ENCODE measurements at places on chromosomes 16 and 17.

DNA sequence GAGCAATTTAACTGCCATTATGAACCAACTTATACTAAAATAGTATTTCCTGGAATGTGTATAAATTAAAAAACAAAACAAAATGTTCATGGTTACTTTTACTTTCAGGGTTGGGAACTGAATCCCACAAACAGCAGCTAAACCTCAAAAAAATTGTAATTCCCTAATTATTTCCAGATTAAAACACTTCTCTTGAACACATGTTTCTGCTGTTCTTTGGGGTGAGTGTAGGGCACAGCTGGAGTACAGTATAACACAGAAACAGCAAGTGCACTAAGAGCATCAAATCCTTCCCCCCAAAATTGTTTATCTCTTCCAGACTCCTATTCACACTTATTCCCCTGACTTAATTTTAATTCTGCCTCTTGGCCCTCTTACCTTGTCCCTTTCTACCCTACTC, 56.4 kb downstream of the KANSL1 start:
- DNase-seq, result no peak

DNA sequence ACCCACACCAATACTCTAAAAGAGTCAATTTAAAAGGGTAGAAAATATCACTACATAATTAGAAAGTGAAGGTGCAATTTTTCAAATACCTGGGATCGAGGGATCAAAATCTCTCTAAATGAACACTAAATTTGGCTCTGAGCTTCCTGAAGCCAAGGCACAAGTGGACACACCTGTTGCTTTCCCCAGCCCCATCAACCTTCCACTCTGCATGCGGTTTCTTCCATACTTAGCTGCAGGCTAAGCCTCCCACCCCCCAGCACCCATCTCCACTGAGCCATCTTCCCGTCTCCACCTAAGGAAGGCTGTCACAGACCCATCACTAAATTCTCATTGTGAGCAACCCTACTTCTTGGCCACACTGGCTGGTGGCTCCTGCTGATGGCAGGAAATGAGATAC, 30.5 kb downstream of the TXNDC11 start:
- no peak for DNase-seq

DNA sequence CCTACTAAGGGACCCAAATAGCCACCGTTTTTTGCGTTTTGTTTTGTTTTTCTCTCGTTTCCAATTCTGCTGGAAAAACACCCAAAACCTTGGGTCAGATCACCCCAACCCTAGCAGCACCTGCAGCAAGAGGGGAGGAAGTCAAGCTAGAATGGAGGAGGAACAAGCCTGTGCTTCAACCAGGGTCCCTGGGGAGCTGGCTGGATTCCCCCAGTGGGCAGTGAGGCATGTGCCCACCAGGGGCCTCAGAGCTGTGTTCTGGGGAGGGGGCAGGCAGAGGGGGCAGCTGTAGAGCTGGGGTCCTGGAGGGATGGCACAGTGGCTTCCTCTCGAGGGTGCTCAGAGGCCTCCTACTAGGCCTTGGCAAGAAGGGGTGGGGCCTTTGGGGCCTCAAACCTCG, 6.5 kb downstream of the CD79B start:
- no peak for DNase-seq

DNA sequence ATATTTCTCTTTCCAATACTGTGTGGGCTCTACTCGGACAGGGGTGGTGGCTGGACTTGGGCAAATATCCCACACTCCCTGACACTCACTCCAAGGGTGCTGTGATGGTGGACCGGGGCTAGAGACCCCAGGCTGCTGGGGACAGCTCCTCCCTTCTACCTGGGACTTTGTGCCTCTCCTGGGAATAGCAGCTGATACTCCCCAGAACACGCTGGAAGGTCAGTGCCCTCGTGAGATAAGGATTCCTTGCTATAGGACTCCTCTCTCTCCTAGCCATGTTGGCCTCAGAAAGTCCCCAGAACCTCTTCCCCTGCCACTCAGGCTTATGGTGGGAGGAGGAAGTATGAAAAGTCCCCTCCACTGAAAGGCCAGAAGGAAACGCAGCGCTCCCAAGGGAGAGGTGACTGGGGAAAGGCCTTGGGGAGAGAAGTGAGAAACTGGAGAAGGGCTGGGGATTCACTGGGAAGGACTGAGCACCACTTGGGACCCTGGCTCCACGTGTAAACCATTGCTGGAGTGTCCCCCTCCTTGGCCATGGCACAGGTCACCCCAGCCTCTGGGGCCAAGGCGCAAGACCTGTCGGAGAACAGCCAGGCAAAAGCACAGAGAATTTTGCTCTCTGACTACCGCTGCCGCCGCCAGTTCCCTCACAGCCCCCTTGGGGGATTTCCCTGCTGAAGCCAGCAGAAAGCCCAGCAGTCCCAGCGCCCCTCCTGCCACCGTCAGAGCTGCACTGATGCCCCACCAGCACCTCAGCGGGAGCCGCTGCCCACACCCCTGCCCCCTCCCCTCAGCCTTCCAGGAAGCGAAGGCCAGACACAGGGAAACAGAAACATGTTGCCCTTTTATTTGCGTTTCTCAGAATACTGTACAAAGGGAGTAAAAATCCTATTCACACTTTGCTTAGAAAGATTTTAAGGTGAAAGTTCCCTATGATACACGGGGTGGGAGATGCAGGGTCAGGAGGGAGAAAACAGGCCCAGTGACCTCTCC, 2.1 kb upstream of the GSDMB start:
- DNase-seq, result peak; percentile 54

- no peak for DNase-seq
Measured at GRCh38 chr17:78120537-78120936, 8.0 kb downstream of the TMC6 start.

- no peak for DNase-seq
Measured at GRCh38 chr16:88923926-88924833, 52.8 kb downstream of the CBFA2T3 start.

DNA sequence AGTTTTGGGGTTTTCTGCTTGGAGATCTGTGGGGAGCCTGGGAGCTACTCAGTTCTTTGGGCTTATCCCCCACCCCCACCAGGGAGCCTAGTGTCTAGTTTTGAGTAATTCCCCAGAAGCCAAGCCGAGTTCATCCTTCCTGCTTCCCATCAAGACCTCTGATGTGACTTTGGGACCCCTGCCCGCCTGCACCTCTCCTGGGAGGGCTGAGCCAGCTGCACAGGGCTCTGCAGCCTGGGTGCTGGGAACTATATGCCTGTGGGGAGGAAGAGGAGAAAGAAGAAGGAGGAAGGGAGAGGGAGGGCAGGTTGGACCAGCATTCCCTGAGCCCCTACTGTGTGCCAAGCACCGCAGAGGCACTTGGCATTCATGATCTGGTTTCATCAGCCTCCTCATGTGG, 178.9 kb downstream of the TMEM132E start:
- no peak for DNase-seq

GRCh38 chr17:36641331-36641876, 40.0 kb downstream of the MRM1 start:
- DNase-seq, result no peak

DNA sequence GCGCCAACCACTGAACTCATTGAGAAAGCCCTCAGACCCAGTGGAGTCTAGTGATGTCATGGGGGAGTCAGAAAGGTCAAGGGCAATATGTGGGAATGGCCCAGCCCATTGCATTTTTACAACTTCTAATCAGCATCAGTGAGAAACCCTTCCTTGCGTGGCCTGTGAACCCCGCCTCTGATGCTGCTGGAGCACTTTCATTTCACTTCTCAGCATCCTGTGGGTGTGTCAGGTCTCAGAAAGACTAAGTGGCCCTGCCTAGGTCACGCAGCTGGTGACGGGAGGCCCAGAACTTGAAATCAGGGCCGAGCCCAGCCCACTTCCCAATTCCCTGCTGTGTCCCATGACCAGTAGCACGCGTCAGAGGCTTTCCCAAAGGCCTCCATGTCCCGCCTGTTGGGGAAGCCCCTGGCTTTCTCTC, 6.1 kb downstream of the DNAI2 start:
- peak; percentile 24 for DNase-seq

- no peak for DNase-seq
Measured at GRCh38 chr17:46171939-46172338, 21.3 kb downstream of the KANSL1 start.

DNA sequence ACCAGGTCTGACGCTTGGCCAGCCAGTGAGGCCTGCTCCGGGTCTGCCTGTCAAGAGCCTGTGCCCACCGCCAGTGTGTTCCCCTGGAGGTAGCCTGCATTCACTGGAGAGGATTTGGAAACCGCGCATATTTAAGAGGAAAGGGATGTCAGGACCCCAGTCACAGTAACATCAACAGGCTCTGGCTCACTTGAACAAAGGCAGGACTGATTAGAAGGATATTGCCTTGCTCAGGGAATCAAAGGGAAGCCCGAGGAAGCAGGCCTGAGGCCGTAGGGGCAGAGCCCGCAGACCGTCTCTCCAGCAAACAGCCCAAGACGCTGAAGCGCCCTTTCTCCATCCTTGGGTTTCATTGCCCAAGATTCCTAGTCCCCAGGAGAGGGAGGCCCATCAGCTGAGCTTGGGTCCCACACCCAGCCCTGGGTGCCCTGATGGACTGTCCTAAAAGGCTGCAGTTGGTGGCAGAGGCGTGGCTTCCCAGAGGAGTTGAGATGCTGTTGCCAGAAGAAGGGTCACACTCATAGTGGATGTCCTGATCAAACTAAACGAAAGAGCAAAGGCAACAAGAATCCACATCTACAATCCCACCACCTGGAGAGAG, 23.2 kb downstream of the NT5M start:
- DNase-seq, result no peak

DNA sequence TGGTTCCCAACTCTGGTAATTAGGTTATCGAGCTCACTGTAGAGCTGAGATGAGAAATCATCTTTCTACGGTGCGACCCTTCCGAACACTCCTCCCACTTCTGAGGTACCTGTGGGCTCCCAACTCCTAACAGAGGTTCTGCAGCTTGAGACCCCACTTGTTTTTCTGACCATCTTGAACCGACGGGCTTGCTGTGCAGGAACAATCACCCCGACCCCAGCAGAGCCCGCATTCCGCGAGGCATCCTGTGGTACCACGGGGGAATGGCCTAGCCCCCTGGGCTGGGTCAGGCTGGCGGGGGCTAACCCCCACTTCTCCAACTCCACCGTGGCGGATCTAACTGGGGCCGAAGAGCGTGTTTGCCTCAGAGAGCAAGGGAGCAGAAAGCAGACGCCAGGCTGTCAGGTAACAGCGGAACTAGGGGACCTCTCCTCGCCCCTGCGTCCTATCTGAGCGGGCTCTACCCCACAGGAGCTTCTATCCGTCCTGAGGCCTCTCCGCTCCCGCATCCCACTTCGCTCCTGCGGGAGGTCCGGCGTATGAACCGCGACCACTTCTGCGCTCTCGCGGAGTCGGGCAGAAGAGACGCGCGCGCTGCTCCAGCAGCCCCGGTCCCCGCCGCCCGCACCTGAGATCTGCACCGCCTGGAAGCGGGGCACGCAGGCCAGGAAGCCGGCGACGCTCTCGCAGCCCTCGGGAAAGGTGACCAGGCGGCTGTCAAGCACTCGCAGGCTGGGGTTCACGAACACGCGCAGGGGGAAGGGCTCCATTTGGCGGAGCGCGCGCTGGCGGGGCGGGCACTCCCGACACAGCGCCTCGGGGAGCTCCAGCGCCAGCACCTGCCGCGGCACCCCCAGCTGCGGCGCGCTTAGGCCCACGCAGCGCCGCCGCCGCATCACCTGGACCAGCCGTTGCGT, 761 bp downstream of the PDF start:
- peak; percentile 48 for DNase-seq

DNA sequence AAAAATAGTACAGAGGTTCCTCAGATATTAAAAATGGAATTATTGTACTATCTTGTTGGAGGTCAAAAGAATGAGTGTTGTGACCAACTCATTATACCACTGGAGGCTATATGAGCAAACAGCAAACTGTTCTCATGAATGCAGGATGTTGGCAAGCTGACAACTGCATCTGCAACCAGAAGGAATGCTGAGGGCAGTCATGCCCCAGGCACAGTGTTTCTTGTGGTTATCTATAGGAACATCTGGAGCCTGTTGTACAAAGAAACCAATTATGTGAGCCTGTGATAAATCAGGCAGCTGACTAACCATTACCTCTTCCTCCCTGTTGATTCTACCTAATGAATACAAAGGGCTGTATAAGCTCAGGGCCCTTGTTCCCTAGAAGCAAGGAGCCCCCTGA, 2057.1 kb downstream of the TP53TG3F start:
- DNase-seq, result no peak

- no peak for DNase-seq
Measured at GRCh38 chr17:46025510-46026165, 26.6 kb downstream of the STH start.

DNA sequence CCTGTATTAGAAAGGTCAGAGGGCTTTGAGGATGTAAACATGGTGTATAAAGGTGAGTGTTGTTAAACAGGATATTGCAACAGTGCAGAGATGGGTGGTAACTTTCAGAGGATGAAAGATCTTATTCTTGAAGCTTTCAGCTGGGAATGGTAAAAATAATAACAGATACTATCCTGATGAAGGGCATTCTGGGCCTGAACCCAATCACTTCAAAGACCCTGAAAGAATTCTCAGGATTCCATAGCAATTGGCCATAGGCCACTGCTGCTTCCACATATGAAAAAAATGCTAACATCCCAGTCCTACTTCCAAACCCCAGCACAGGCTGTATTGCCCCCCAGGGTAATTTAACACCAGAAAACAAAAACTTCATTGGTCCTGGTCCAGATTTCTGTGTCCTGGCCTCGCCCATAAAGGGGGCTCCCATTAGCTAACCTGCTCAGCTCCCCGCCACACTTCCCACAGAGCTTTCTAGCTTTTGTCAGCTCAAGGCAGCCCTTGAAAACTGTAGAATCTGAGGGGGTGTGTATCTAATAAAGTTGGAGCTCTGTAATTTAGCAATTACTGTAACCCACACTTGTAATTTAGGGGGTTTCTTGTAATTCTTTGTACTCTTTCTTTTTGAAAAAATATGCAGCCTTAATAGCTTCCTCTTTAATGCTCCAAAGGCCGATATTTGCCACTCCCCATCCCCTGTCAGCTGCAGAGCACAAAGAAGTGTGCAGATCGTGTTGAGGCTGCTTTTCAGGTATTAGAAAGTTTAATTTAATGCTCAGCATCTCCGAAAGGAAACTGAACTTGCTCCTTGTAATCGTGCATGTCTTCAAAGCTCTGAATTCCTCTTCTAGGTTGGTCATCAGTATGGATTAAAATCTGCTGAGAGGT, 371.5 kb downstream of the SEC14L1 start:
- DNase-seq, result no peak

GRCh38 chr16:1810536-1810935, 16.1 kb downstream of the HAGH start:
- DNase-seq, result no peak

- no peak for DNase-seq
Measured at GRCh38 chr17:44092051-44092450, 21.5 kb downstream of the G6PC3 start.

- no peak for DNase-seq
Measured at GRCh38 chr16:8720080-8720966, 45.9 kb downstream of the ABAT start.

DNA sequence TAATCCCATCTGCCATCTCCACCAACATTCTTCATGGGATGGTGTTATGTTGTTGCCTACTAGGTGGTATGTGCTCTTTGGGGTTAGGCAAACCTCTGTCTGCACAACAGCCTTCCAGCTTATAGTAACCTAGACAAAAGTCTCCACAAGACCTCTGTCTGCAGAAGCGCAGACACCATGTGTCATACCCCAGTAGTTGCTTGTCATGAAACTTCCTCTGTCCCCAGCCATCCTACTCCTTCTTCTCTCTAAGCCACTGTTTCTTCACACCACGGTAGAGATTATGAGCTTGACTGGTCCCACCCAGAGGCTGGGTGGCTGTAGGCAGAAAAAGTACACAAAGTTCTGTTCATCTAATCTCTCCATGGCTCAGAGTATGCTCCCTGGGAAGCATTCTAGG, 100.3 kb downstream of the MAF start:
- DNase-seq, result no peak

- no peak for DNase-seq
Measured at GRCh38 chr17:74403512-74404137, 28.3 kb upstream of the GPRC5C start.

Data from stimulated activated CD4-positive, alpha-beta T cell treated with anti-CD3 and anti-CD28 coated beads, Interleukin-1b, Interleukin-23, amount 100 ng/mL, for 4 hours (primary cell).